ENCODE measurements at places on chromosomes 2 and 18.

GRCh38 chr2:179511105-179511789 lies 246.6 kb upstream of the SESTD1 start:
- DNase-seq = no peak

GRCh38 chr2:178315078-178315477 lies 120.8 kb downstream of the OSBPL6 start:
- DNase-seq = no peak

- DNase-seq = peak; percentile 10
These were observed 5.5 kb downstream of the SALL3 start for GRCh38 chr18:78984941-78985784.

GRCh38 chr2:219615894-219616293 lies 11.5 kb upstream of the SLC4A3 start:
- DNase-seq = no peak

- no peak for DNase-seq
These were observed 18.0 kb downstream of the NTSR2 start for GRCh38 chr2:11651856-11652548.

DNA sequence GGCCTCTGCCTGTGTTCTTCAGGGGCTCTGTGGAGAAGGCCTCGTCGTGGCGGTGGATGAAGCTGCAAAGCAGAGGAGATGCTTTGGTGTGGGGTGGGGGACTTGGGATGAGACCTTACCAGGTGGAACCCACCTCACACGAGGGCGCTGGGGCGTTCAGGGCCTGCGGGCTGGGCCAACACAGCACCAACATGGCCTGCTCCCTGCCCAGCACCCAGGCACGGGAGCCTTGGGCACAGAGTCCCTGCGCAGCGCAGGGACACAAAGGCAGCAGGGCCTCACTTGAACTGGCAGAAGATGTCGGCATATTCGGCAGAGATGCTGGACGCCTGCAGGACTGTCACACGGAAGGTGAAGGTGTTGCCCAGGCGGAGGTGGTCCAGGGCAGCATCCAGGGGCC lies 53.8 kb downstream of the AQP12A start:
- DNase-seq = no peak

DNA sequence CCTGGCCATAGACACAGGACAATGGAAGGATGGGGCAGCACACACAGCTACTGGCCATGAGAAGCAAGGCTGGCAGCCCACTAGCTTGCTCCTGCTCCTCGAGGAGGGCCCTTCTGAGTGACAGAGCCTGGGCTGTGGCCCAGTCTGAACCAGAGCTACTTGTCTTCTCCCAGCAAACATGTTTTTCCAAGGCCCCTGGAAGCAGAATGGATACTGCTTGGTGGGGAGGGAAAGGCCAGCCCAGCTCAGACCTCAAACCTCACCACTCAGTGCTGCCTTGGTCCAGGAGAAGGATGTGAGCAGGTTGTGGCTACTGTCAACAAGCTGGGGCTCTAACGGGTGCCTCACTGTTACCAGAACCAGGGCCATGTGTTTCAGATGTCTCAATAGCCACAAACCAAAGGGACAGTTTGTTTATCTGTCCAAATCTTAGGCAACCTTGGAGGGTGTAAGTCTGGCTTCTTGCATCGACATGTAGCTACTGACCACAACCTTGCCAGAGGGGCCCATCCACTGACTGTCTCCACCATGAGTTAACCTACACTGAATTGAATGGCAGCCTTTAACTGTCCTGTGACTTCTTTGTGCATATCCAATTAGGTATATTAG lies 98.6 kb downstream of the TGFA start:
- no peak for DNase-seq

DNA sequence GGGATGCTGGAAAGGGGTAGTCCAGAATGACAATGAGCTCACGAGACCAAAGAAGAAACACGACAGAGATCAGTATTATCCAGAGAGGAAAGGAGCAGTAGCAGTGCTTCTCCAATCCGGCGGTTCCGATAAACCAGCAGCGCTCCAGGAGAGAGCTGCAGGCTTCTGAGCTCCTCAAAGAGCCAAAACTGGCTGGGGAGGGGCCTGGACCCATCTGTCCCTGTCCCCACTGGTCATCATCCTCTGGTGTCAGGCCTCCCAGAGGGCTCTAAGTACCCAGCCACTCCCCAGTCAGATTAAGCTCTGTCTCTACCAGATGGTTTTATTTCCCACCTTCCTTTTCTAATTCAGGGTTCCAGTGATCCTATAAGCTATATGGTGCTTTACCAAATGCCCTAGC lies 23.2 kb downstream of the DNAJC27 start:
- no peak for DNase-seq

DNA sequence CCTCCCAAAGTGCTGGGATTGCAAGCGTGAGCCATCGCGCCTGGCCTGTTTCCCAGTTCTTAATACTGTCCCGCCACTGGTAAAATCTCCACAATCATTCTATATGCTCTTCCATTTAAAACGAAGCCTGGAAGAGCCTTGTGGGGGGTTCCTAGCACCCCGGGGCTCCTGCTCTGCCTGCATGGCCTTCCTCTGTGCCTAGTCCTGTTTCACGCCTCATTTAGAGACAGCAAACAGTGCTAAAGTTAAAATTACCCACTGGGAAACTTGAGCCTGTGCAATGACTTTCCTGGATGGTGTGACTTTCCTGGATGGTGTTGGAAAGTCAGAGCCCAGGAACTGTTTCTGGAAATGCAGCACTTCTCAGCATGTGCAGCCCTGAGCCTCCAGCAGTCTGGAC lies 55.0 kb downstream of the INPP5D start:
- no peak for DNase-seq

DNA sequence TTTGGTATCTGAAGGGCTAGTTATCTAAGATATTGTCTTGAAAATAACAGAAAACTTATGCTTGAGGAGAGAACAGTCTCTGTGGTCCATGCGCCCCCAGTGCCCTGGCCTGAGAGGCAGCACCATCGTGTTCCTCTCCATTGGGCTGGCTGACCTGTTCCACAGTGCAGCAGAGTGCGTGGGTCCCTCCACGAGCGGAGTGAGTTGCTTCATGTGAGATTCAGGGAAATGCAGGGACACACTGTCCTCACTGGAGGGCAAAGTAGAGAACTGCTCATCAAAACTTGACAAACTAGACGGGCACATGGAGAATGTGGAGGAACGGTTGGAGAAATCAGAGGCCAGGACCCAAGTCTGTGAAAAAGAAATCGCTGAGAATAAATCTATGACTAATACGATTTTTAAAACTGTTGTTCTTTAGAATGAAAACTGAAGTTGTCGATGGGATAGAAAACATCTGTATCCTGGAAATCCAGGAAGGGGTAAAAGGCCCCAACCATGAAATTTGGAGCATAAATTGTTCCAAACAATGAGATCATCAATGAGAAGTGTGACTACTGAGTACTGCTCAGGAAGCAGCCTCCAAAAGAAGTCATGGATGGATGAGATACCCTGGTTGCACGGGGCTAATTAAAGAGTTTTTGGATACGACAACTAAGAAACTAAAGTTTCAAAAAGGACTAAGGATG lies 58.1 kb downstream of the REV1 start:
- DNase-seq = no peak

DNA sequence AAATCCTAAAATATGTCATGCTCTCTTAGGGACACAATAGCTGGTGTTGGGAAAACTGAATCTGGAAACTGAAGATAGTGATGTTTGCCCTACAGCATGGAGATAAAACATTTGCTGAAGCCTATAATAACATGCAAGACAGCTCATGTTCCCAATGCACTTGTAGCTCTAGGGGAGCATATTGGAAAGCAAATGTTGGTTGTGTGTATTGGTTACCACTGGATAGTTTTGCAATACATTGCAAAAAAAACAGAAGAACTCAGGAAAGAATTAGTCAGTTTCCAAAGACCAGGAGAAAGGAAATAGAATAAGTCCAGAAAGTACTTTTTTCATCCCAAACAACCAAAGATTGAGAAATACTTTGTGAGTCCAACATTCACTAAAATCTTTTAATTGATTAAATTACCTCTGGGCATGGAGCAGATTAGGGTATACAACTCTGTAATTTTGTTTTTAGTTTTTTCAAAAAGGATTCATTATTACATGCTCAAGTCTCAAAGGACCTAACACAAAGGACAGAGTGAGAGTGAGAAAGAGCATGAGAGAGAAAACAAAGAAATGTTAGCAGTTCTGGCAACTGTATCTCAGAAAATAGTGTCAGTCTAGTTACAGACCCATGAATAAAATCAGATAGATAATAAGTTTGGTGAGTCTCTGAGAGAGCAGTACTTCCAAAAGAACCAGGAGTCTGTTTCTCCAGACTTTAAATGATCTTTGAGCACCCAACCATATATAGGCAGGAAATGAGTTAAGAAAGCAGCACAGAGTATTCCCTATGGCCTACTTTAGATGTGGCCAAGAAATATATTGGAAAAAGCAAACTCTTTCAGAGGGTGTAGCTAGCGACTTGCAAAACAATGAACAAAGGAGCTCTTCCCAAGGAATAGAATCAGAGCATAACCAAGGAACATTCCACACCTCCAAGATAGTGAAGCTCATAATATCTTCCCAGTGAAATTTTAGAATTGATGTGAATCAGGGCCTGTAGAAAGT lies 36.6 kb upstream of the COL3A1 start:
- no peak for DNase-seq

GRCh38 chr2:158509928-158510797 lies 53.4 kb downstream of the PKP4 start:
- DNase-seq = no peak

DNA sequence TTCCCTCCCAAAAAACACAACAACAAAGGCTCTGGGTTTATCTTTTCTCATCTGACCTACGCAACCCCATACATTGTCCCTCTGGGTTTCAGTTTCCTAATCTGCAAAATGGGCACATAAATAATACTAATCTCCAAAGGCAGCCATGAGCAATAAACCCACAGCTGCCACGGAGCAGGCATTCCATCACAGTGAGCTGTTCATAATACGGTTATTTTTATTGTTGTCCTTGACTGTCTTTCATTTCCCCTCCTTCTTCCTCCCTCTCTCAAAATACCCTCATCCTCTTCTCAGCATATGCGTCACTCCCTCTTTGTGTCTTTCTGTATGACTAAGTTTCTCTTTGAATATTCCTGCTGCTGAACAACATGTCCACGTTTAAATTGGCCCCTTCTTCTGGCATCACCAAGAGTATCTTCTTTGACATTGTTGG lies 129.8 kb upstream of the CAB39 start:
- no peak for DNase-seq

DNA sequence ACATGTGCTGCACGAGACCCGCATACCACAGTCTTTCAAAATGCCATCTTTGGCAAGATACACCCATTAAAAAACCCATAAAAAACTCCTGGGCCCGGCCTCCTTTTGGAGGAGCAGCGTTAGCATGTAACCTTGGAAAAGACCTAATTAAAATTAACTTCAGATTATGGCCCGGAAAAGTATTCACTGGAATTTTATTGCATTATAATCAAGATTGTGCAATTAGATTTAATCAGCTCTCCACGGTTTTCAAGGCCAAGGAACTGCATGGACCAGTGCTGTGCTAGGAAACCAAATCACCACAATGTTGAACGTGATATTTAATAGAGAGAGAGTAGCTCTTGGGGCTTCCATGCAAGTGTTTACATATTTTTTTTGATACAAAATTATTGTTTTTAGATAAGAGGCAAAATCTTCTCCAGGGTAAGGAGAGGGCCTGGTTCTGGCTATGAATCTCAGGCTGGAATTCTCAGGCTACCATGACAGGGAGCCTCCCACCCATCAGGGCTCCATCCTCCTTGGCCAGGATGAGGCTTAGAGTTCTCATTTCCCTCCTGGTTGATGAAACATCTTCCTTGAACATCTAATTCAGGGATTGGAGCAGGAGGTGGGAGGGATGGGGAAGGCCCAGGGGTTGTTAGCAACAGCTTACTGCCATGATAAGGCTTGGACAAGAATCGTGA lies 82.0 kb upstream of the TTC39C start:
- DNase-seq = no peak

DNA sequence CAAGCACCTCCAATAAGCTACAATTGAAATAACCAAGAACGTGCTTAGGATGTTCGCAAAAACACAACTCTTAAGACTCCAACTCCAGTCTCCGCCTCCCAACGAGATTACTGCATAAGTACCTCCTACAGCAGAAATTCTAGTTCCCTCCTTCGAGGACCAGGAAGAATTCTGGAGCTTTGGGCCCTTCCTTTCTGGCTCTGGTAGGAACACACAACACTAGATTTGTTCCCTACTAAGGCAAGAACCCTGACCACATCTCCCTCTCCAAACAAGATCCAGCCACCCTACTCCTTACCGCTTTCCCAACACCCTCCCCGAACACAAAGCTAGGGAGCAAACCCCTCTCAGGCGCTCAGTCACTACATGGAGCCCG lies 721 bp downstream of the ADAM17 start:
- peak; percentile 59 for DNase-seq

- DNase-seq = no peak
These were observed 149.9 kb downstream of the RPIA start for GRCh38 chr2:88841224-88841929.

GRCh38 chr2:239636808-239637207 lies 236.0 kb upstream of the HDAC4 start:
- DNase-seq = no peak

DNA sequence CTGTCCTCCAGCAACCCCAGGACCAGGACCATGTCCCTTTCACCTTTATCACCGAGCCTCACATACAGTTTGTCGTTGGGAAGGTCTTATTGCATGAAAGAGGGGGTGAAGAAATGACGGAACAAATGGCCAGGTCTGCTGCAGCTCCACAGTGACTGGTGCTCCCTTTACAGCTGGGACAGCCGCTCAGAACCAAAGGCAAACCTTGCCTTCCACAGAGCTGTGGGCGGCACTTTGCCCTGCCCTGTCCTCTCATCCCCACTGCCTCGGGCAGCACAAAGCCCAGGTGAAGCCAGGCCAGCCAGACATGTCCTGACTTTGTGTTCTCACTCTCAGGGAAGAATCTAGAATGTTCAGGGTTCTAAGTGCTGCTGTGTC lies 961 bp downstream of the GPR55 start:
- DNase-seq = no peak

DNA sequence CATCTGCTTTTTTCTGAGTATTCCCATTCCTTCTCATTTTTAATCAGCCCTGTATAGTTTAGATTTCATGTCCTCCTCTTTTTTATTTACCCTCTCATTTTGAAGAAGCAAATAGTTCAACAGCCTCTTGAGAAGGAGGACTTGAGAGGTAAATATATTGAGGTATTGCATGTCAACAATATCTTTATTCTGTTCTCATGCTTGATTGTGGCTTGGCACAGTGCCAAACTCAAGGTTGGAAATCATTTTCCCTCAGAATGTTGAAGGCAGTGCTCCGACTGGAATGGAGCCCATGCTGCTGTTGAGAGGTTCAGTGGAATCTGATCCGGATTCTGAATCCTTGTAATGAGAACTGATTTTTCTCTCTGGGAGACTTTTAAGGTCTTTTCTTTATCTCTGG lies 31.0 kb upstream of the GALNT3 start:
- DNase-seq = no peak

GRCh38 chr18:61972389-61973264 lies 79.8 kb upstream of the RNF152 start:
- peak; percentile 18 for DNase-seq
